Sigmoid colon (tissue), 7 donors: ENCODE measurements at places on chromosomes 7 and 10. TPM values are rescaled to one million over a fixed set of nuclear protein-coding genes. Genes with fewer than 3 reads are reported as not detected.
A peak's percentile ranks its signal among the peaks of the same experiment; 100 is the strongest.

DNA sequence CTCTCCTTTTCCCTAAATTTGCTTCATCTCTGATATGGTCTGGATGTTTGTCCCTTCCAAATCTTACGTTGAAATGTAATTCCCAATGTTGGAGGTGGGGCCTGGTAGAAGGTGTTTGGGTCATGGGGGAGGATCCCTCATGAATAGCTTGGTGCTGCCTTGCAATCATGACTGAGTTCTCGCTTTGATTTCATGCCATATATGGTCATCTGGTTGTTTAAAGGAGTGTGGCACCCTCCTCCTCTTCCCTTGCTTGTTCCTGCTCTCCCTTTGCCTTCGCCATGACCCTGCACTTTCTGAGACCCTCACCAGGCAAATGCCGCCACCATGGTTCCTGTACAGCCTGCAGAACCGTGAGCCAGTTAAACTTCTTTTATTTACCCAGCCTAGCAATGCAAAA is 14.5 kb downstream of the NOBOX start:
- peak; percentile 45 for DNase-seq

DNA sequence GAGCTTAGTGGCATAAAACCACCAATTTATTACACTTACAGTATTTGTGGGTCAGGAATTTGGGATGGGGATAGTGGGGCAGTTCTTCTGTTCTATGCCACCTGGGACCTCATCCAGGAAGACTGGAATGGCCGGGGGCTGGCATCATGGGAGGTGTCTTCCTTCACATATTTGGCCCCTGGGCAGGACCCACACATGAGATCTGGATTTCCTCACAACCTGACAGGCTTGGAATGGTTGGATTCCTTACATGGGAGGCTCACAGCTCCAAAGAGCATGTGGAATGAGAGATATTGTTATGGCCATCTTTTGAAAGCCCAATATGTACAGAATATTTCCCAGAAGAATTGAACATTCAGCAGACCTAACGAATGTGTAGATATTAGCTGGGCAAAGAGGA is 21.9 kb downstream of the LSMEM1 start:
- no peak for DNase-seq

GRCh38 chr7:97565665-97566064 is 166.2 kb upstream of the TAC1 start:
- no peak for DNase-seq

The FAM13C gene
- 33.9 TPM for total RNA-seq

The CFTR gene
- 1.1 TPM for total RNA-seq
